IMR-90 (cell line): ENCODE measurements at places on chromosomes 7 and 10. TPM values are rescaled to one million over a fixed set of nuclear protein-coding genes. Genes with fewer than 3 reads are reported as not detected.

Gene ARHGAP12
- total RNA-seq, result 28.5 and 42.2 TPM in 2 replicates

Gene BAMBI
- 19.4 and 20.8 TPM in 2 replicates for total RNA-seq

Gene ADCYAP1R1
- total RNA-seq, result not detected in 2 replicates

Gene PTPRZ1
- total RNA-seq, result not detected in 2 replicates

Gene MMD2
- total RNA-seq, result not detected in 2 replicates

Gene DDX56
- 56.9 and 67.7 TPM in 2 replicates for total RNA-seq

Gene EPO
- not detected in 2 replicates for total RNA-seq

Gene CUBN
- total RNA-seq, result 0.54 and 0.83 TPM in 2 replicates

Gene CUZD1
- total RNA-seq, result 0.36 and 0.56 TPM in 2 replicates

Gene RAMP3
- not detected in 2 replicates for total RNA-seq

Gene PON1
- total RNA-seq, result not detected in 2 replicates

Gene GRID2IP
- not detected in 2 replicates for total RNA-seq

Gene TRIM50
- not detected in 2 replicates for total RNA-seq

GRCh38 chr7:25789701-25790640 is 362.0 kb upstream of the NFE2L3 start:
- H3K4me3 ChIP-seq, result no peak overlapping the region
- peaks cover 8% of the 10 kb centered on the region; the same call in 1 of the 2 replicates for H3K4me1 ChIP-seq
- no peak overlapping the region for H3K27ac ChIP-seq

DNA sequence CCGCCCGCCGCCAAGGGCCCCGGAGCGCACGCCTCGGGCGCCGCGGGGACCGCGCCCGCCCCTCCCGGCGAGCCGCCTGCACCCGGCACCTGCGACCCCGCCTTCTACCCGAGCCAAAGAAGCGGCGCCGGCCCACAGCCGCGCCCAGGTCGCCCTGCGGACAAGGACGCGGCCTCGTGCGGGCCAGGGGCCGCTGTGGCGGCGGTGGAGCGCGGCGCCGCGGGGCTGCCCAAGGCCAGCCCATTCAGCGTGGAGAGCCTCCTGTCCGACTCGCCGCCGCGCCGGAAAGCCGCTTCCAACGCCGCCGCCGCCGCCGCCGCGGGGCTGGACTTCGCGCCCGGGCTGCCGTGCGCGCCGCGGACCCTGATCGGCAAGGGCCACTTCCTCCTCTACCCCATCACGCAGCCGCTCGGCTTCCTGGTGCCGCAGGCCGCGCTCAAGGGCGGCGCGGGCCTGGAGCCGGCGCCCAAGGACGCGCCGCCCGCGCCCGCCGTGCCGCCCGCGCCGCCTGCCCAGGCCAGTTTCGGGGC is 3.5 kb downstream of the UNCX start:
- H3K27me3 ChIP-seq, result peaks cover 89% of the 10 kb centered on the region
- H3K4me3 ChIP-seq, result no peak overlapping the region
- H3K27ac ChIP-seq, result no peak overlapping the region
- DNase-seq, result no peak
- H3K36me3 ChIP-seq, result no peaks in the 10 kb centered on the region

DNA sequence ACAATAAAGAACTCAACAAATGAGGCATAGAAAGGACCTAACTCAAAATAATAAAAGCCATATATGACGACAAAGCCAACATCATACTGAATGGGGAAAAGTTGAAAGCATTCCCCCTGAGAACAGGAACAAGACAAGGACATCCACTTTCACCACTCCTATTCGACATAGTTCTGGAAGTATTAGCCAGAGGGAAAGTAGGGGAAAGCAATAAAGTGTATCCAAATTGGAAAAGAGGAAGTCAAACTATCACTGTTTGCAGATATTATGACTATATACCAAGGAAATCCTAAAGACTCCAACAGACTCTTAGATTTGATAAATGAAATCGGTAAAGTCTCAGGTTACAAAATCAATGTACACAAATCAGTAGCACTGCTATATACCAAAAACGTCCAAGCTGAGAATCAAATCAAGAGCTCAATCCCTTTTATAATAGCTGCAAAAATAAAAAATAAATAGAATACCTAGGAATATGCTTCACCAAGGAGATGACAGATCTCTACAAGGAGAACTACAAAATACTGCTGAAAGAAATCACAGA is 4.8 kb downstream of the ANXA7 start:
- no peaks in the 10 kb centered on the region for H3K4me1 ChIP-seq
- no peak for DNase-seq
- no peaks in the 10 kb centered on the region; the same call in 1 of the 2 replicates for H3K36me3 ChIP-seq
- H3K27ac ChIP-seq, result no peak overlapping the region
- H3K4me3 ChIP-seq, result no peak overlapping the region
- H3K27me3 ChIP-seq, result no peaks in the 10 kb centered on the region

- H3K4me3 ChIP-seq, result no peak overlapping the region
- no peaks in the 10 kb centered on the region for H3K4me1 ChIP-seq
- no peak for DNase-seq
- H3K27me3 ChIP-seq, result no peaks in the 10 kb centered on the region
These were observed 39.6 kb downstream of the ARMH3 start for GRCh38 chr10:102016416-102016815.

DNA sequence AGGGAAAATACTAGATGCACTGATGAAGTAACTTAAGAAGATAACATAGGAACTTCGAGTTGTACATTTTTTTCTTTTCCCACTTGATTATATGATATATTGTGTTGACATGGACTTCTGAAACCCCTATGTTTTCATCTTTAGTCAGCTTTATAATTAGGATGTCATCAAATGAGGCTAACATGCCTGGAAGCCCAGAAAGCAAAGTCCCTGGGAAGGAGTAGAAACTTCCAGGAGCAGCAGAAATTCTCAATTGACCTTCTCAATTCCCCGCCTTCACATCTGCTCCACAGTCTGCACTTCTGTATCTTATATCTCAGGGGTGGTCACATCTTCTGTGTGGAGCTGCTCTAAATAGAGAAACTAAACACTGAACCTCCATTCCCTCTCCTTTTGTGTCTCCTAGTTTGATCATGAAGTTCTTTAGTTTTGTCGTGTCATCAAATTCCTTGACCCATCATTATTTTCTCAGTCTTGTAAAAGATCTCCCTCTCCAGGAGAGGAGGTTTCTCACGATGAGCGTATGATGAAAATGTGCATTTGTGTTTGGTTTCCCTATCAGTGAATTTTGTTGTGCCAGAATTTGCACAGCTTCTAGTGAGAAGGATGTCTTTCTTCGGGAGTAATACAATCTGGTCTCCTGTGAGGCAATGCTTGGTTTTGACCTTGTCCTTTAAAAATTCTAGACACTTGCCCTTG is 303.3 kb downstream of the SUGCT start:
- DNase-seq, result peak; percentile 20
- H3K4me3 ChIP-seq, result no peak overlapping the region
- H3K27me3 ChIP-seq, result no peaks in the 10 kb centered on the region
- no peaks in the 10 kb centered on the region for H3K36me3 ChIP-seq
- peaks cover 11% of the 10 kb centered on the region for H3K4me1 ChIP-seq

- H3K27ac ChIP-seq, result no peak overlapping the region
- peak; percentile 28 for DNase-seq
- H3K4me1 ChIP-seq, result no peaks in the 10 kb centered on the region
- no peak overlapping the region for H3K4me3 ChIP-seq
- H3K27me3 ChIP-seq, result peaks cover 1% of the 10 kb centered on the region; the same call in 1 of the 2 replicates
These were observed 2.3 kb upstream of the CTTNBP2 start for GRCh38 chr7:117875566-117875965.

DNA sequence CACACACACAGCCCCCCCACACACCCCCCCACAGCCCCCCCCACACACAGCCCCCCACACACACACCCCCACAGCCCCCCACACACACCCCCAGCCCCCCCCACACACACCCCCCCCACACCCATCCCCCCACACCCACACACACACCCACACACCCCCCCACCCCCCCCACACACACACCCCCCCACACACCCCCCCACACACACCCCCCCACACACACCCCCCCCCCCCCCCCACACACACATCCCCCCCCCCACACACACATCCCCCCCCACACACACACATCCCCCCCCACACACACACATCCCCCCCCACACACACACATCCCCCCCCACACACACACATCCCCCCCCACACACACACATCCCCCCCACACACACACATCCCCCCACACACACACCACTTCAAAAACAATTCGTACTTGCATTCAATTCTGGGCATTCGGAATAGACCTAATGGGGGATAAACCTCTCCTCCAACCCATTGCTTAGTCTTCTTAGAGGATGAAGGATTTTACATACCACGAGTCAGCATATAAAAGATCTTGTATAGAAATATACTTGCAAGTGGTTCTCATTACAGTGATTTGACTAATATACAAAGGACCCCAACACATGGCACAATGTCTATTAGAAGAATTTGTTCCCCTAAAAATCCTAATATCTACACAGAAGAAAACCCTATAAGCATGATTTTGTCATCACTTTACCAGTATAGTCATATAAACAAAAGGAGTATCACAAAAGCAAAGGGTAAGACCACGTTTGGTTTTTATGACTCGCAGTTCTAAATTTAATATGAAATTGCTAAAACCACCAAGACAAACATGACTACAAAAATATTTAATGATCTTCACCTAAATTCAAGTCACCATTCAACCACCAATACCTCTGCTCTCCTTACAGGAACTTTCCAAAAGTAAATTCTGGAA is 80.9 kb downstream of the DIP2C start:
- no peaks in the 10 kb centered on the region for H3K36me3 ChIP-seq
- peaks cover 29% of the 10 kb centered on the region for H3K4me1 ChIP-seq
- DNase-seq, result peak; percentile 59

- H3K27me3 ChIP-seq, result no peaks in the 10 kb centered on the region
- no peak overlapping the region for H3K4me3 ChIP-seq
- H3K4me1 ChIP-seq, result peaks cover 12% of the 10 kb centered on the region
- no peaks in the 10 kb centered on the region for H3K36me3 ChIP-seq
- H3K27ac ChIP-seq, result no peak overlapping the region
These were observed 43.7 kb downstream of the OSBPL3 start for GRCh38 chr7:24936121-24936824.

DNA sequence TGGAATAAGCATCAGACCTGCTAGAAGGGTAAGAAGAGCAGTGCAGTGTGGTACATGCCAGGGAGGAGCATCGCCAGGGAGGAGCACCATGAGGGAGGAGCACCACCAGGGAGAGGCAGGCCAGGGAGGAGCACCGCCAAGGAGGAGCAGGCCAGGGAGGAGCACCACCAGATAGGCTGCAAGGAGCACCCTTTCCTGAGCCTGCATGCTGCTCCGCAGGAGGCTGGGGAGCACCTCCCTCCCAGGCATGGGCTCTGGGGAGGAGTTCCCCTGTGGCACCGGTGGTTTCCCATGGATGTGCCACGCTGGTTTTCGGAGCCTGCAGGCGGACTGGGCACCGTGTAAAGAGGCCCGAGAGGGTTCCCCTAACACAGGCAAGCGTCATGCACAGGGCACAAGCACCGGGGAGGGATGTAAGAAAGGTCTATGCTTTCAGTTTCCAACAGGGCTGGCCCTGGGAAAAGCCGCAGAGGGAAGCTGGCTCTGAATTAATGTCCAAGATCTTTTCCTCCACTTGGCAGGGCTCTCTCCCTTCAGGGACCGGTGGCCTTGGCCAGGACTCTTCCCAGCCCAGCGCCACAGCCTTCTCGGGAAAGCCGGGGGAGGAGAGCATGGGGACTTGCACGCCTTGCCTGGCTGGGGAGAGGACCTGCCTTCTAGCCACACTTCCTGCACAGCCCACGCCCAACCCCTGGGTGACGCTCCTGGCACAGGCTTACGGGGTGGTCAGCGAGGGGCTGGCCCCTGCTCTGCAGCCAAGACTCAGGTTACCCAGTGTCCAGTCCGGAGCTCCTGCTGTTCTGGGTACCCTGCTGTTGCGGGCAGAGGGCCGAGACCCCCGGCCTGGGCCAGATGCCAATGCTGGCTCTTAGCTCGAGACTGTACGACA is 11.5 kb upstream of the GPER1 start:
- no peak overlapping the region for H3K4me3 ChIP-seq
- H3K4me1 ChIP-seq, result no peaks in the 10 kb centered on the region
- no peak overlapping the region for H3K27ac ChIP-seq
- no peaks in the 10 kb centered on the region for H3K36me3 ChIP-seq
- no peaks in the 10 kb centered on the region for H3K27me3 ChIP-seq

DNA sequence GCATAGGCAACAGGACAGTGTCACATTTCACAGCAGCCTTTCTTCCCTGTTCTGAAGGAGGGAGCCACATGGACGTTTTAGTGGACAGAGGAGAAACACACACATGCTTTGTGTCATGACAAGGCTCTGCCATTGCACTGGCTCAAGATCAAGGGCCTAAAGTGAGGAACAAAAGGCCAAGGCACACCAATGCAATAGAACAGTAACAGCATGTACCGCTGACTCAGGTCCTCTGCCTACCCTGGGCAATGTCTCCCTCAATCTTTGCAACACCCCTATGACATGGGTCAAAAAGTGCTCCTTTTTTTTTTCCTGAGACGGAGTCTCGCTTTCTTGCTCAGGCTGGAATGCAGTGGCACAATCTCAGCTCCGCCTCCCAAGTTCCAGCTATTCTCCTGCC is 57.8 kb upstream of the SDK1 start:
- no peak overlapping the region for H3K4me3 ChIP-seq
- H3K36me3 ChIP-seq, result no peaks in the 10 kb centered on the region
- DNase-seq, result no peak
- H3K27me3 ChIP-seq, result no peaks in the 10 kb centered on the region
- H3K27ac ChIP-seq, result no peak overlapping the region

DNA sequence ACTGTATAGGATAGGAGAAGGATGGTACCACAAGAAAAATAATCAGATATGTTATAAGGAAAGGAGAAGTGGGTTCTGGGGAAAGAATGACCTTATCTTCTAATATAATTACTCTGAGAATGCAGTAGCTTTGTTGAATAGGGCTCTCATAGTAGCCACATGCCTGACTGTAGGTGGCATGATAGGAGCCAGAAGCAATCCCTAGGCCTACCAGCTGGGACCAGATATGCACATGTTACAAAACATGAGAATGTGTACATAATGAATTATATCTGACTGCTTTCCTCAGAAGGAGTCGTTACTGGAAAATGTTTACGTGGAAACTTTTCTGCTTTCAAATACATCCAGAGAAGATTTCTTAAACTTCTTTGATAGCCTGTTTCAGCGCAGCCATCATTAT is 53.2 kb upstream of the FAM3C start:
- no peaks in the 10 kb centered on the region; the same call in 1 of the 2 replicates for H3K27me3 ChIP-seq
- H3K27ac ChIP-seq, result no peak overlapping the region
- no peaks in the 10 kb centered on the region for H3K4me1 ChIP-seq

GRCh38 chr7:97479740-97480290 is 252.1 kb upstream of the TAC1 start:
- H3K27ac ChIP-seq, result no peak overlapping the region
- H3K4me3 ChIP-seq, result no peak overlapping the region
- H3K4me1 ChIP-seq, result no peaks in the 10 kb centered on the region
- DNase-seq, result no peak
- no peaks in the 10 kb centered on the region for H3K36me3 ChIP-seq

DNA sequence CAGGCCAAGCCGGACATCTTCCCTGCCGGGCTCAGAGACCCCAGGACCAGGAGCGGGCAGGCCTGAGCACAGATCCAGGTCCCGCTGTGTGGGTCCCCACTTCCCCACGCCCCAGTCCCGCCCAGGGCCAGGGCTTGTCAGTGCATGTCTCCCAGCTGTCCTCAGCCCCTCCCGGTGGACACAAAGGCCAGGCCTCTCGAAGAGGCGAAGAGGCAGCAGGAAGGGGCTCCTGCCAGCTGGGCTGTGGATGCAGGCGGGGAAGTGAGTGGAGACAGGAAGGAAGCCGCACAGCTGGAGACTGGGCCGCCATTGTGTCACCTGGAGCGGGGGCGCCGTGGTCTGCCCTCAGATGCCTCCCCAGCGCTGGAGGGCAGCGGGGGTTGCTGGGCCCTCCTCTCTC is 4.8 kb downstream of the GRIFIN start:
- H3K36me3 ChIP-seq, result no peaks in the 10 kb centered on the region
- DNase-seq, result peak; percentile 25
- H3K4me3 ChIP-seq, result no peak overlapping the region
- peaks cover 6% of the 10 kb centered on the region; the same call in 1 of the 2 replicates for H3K4me1 ChIP-seq
- no peak overlapping the region; the same call in 1 of the 2 replicates for H3K27ac ChIP-seq

GRCh38 chr10:59088912-59089573 is 87.4 kb upstream of the PHYHIPL start:
- H3K36me3 ChIP-seq, result no peaks in the 10 kb centered on the region
- no peak overlapping the region for H3K4me3 ChIP-seq
- H3K27ac ChIP-seq, result no peak overlapping the region
